ENCODE measurements at places on chromosomes 7 and 10. TPM values are rescaled to one million over a fixed set of nuclear protein-coding genes. Genes with fewer than 3 reads are reported as not detected.

Gene VPS37D
- polyA plus RNA-seq: 5.7 TPM

DNA sequence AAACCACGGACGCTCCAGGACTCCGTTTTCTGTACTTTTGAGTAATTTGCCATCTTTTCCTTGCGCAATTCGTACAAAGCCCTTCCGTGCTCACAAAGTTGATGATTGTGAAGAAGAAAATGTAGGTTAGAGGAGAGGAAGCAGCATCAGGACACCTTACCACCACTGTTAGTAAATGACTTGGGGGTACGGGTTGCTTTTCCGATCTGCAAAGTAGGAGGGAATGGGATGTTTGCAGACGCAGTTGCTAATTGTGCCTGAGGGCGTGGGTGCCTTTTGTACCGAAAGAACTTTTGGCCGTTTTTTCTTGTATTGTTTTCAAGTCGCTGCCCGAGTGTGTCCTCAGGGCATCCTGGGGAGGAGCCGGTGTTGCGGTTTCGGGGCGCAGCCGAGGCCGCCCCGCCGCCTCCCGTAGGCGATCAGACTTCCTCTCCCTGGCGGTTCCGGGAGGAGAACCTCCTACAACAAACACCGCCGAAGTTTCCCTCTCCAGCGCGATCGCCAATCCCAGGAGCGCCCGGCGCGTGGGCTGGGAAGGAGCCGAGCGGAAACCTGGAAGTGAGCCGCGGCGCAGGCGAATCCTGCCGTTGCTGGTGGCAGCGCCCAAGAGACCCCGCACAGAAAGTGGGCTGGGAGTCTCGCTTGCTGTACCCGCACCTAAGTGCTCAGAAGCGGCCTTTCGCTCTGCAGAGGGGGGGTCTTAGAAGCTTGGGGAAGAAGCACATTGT, 1.0 kb downstream of the PRR15 start:
- peak; percentile 79 for DNase-seq

DNA sequence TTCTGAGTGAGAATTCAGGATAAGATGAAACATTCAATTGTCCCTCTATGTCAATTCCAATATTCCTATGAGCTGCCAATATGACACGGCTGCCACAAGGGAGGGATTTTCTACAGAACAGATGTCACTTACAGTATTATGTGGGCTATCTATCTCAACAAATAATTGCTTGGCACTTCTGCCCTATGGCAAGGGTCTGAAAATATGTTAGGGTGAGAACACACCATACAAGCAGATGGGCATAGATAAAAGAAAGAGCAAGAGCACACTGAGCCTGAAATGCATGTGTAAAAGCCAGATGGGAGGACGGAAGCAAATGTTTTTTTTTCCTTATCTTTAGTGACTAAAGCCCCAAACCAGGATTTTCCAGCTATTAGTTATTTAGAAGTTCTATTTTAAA, 70.1 kb upstream of the TFEC start:
- DNase-seq: no peak

Gene ASB10
- not detected for polyA plus RNA-seq

- DNase-seq: peak; percentile 87
Observed at GRCh38 chr10:13440185-13441061, 88.4 kb downstream of the BEND7 start.

- peak; percentile 13 for DNase-seq
Observed at GRCh38 chr7:52017802-52018679, 701.4 kb upstream of the COBL start.
